Frontal cortex (tissue), 4 donors: ENCODE measurements at places on chromosomes 2 and 18. TPM values are rescaled to one million over a fixed set of nuclear protein-coding genes. Genes with fewer than 3 reads are reported as not detected.

DNA sequence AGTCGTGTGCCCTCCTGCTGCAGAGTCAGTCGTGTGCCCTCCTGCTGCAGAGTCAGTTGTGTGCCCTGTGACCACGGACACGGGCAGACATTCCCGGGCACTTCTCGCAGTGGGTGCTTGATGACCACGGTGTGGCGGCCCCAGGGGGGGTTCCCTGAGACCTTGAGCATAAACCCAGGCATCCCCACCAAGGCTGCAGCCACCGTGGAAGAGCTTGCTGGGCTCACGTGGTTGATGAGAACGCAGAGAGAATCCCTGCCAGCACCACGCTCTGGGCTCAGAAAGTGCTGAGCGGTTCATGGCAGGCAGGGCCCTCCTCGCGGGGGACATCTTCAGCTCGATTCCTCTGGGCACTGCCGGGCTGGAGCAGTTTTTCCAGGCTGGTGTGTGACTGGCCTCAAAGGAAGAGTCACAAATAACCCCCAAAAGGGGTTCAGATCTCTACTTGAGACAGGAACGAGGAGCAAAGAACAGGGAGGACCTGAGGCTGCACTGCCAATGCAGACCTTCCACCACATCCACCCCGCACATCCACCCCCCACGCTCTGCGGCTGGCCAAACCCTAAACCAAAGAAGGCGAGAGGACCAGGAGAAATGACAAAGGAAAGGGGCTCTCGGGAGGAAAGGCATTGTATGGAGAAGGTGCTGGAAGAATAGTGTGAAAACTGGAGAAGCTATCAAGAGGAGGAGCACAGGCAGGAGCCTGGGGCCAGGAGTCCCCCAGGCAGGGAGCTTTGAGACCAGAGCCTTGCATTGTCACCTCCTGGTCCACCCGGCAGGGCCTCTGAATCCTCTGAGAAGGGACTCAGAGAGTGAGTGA, 8.4 kb upstream of the PER2 start:
- DNase-seq: no peak

DNA sequence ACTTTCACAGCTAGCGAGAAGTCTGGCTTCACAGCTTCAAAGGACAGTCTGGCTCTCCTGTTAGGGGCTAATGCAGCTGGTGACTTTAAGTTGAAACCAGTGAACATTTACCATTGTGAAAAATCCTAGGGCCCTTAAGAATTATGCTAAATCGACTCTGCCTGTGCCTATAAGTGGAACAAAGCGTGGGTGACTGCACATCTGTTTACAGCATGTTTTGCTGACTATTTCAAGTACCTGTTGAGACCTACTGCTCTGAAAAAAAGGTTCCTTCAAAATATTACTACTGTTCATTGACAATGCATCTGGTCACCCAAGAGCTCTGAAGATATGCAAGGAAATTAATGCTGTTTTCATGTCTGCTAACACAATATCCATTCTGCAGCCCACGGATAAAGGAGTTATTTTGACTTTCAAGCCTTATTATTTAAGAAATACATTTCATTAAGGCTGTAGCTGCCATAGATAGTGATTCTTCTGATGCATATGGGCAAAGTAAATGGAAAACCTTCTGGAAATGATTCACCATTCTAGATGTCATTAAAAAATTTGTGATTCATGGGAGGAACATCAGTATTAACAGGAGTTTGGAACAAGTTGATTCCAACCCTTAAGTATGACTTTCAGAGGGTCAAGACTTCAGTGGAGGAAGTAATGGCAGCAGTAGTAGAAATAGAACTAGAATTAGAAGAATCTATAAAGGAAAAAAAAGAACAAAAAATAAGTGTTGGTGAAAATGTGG, 48.9 kb downstream of the POLR1A start:
- no peak for DNase-seq

GRCh38 chr2:217105733-217106649, 246.1 kb upstream of the TNP1 start:
- no peak for DNase-seq

DNA sequence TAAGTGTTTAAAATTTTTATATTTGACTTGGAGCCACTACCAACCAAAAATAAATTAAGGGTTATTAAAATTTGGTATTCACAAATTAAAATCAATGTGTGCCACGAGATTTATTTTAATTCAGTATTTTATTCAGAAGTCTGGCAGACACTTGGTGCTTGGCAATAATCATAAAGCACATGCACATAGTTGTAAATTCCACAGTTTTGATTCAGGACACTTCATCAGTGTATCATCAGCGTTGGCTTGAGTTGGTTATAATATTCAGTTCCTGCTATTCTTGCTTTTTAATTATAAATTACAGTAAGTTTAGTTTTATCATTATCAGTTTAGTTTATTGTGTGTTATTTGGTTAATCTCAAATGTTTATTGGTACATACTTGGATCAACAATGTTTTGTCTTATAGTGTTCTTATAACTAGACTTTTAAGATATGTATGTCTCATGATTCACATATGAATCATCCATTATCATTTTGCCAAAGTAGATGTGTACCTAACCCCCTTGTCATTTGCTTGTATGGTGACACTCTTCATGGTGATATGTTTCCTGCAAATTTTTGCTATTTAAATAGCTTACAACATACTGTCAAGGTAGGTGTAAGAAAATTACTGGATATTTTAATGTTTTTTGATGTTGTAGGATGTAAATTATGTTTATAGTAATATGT, 237.9 kb downstream of the BABAM2 start:
- no peak for DNase-seq

DNA sequence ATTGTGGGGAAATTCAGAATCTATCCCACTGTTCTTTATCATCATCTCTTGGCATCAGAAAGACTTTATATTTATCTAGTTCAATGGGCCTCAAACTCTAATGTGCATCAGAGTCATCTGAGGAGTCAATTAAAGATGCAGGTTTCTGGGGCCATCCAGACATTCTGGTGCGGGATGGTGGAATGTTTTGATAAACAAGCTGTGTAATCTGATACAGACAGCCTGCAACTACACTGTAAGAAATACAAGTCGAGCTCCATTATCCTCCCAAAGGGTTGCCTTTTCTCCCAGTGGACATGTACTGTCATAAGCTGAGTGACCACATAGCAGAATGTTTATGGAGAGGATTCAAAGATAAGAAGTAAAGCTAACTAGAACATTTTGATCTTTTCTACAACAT, 515.3 kb upstream of the DCC start:
- DNase-seq: no peak

DNA sequence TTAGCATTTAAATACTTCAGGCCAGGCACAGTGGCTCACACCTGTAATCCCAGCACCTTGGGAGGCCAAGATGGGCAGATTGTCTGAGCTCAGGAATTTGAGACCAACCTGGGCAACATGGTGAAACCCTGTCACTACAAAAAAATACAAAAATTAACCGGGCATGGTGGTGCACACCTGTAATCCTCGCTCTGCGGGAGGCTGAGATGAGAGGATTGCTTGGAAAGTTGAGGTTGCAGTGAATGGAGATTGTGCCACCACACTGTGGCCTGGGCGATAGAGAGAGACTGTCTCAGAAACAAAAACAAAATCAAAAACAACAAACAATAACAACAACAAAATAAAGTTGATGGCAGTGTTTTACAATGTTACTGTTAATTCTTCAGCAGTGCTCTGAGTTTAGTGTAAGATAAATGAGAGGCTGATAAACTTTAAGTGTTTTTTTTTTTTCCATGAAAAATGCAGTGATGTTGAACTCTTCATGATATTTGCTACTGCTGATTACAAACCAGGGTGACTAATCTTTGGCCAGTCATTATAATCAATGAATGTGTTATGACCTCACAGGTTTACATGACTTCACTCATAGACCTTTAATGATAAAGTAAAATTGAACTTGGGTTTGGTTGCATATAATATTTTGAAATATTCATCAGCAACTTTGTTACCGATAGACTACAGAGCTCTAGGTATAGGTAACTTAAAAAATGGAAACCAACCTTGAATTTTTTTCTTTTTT, 2.5 kb downstream of the ITGAV start:
- no peak for DNase-seq

- no peak for DNase-seq
Observed at GRCh38 chr2:200369886-200370285, 63.4 kb downstream of the SPATS2L start.

Gene CD8A
- total RNA-seq: 1.2 TPM

- DNase-seq: no peak
Observed at GRCh38 chr2:24871852-24872333, 48.1 kb downstream of the ADCY3 start.

Gene ANKRD30BL
- 12.6 TPM for total RNA-seq
